ENCODE measurements at places on chromosomes 12 and 14.

- no peak for DNase-seq
Measured at GRCh38 chr14:64045091-64045490, 192.3 kb downstream of the SYNE2 start.

GRCh38 chr14:59632381-59632780, 55.8 kb upstream of the CCDC175 start:
- DNase-seq: no peak

DNA sequence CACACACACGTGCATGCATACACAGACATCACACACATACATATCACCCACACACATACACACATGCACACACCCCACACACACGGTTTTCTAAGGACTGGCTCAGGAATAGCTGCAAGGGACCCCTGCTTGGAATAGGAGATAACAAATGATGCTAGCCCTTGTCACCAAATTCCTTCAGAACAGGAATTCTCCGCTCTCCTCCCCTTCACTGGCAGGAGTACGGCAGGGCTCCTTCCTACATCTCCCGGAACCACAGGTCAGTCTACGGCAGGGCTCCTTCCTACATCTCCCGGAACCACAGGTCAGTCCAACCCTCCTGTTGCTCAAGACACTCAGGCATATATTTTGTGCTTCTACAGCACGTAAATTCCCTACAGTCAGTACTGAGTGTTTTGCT, 23.9 kb downstream of the PHLDA1 start:
- DNase-seq: no peak

- no peak for DNase-seq
Measured at GRCh38 chr12:110785240-110785639, 42.5 kb upstream of the PPP1CC start.

DNA sequence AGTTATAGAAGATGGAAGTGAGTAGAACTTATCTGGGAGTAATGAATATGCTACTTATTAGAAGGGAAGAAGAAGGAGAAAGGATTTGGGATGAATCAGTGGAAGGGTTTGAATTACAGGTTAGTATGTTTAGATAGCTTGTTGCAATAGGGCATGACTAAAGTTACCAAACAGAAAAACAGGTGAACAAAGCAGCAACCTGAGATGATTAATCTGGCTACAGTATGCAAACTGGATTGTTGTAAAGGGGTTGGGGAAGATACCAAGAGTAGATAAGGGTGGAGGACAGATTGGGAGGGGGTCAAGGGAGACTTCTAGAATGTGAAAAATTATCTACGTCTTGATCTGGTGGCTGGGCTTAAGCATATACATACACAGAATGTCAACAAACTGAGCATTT, 73.4 kb upstream of the CLEC14A start:
- no peak for DNase-seq

GRCh38 chr14:91280129-91280528, 35.6 kb upstream of the GPR68 start:
- DNase-seq: no peak

DNA sequence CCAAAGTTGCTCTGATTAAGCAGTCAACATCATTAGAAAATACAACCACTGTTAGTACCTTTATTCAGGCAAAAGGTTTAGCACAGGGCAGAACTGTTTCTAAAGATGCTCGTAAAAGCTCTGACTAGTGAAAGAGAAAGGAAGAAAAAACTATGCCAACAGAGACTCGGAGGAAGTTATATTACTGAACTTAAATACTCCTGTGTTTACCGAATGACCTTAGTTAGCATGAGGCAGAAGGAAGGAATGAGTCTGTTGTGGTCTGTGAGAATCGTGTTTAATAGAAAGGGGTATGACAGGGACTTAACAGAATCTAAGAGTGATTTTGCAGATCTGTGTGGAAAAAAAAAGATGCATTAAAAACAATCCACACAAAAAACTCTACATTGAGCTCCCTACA, 84.1 kb upstream of the OVCH1 start:
- DNase-seq: no peak

GRCh38 chr12:78799649-78800048, 64.9 kb upstream of the SYT1 start:
- DNase-seq: no peak
